LNCaP clone FGC (cell line): ENCODE measurements at places on chromosomes 5 and 9.

DNA sequence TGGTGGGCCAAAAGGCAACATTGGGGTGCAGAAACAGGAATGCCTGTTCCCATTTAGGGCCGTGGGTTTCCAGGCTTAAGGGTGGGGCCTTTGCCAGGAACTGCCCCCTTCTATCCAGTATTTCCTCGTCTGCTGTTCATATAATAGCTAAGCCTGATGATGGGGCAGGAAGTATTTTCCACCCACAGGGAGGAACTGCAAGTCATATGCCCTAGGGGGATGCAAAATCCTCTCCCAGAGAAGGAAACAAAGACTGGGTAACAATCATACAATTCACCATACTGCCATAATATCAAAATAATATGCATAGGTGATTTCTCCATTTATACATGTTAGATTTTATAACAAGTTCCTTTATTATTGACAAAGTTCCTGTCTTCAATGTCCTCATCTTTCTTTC is 20.5 kb upstream of the RPS23 start:
- DNase-seq = no peak

DNA sequence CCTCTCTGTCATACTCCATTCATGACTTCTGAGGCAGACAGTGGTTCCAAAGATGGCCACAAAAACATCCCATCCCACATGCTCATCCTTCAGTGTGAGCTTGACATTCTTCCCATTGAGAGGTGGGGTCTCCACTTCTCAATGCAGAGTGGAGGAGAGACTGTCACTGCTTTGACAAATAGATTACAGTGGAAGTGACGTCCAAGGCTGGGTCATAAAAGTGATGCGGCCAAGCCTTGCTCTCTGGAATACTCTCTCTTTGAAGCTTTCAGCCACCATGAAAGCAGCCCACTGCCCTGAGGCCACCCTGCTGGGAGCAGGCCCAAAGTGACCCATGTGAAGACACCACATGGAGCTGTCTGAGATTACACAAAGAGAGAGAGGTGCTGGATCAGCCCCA is 59.0 kb upstream of the DNAH5 start:
- no peak for DNase-seq

GRCh38 chr5:1919209-1919566 is 36.5 kb upstream of the IRX4 start:
- no peak for DNase-seq

DNA sequence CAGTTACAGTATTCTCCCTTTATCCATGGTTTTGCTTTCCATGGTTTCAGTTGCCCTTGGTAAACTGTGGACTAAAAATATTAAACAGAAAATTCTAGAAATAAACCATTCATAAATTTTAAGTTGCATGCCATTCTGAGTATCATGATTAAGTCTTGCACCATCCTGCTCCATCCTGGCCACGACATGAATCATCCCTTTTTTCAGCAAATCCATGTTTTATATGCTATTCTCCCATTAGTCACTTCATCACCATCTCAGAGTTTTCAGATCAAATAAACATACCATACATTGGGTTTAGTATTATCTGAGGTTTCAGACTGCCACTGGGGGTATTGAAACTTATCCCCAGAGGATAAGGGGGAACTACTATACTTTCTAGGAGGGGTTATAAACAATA is 234.4 kb upstream of the ATP10B start:
- no peak for DNase-seq

- DNase-seq = no peak
Measured at GRCh38 chr9:38251036-38251860, 141.3 kb upstream of the ALDH1B1 start.

GRCh38 chr9:135039916-135040645 is 47.4 kb upstream of the OLFM1 start:
- DNase-seq = no peak

DNA sequence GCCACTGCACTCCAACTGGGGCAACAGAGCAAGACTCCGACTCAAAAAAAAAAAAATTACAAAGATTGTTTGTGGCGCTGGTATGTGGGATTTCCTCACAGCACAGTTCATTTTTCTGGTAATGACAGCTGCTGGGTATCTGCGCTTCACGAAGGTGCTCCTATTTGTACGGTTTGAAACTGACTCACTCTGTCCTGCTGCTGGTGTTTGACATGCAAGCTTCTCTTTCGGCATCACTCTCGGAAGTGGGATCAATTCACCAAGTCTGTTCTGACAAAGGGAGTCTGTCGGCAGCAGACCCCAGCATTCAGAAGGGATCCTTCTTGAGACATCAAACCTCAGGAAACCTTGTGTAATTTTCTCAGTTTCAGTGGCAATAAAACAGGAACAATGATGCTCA is 26.3 kb downstream of the MAML1 start:
- DNase-seq = no peak

GRCh38 chr9:68999393-69000105 is 14.4 kb downstream of the PRKACG start:
- DNase-seq = no peak
